ENCODE measurements at places on chromosomes 4 and X.
A peak's percentile ranks its signal among the peaks of the same experiment; 100 is the strongest.

DNA sequence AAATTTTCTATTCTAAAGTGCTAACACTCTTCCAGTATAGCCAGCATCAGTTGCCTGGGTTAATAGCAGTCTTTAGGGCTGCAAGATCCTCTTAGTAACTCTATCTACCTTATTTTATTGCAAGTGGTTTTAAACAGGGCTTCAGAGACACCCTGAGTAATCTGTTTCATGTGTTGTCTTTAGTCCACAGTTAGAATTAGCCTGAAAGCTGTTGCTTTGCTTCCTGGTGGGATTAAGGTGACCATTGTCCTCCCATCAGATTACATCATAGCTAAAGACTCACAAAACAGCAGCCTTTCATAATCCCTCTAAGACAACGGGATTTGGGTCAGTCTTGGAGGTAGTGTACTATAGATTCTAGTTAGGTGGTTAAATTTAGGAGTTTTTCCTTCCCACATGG, 7.5 kb downstream of the UCHL1 start:
- DNase-seq = no peak

DNA sequence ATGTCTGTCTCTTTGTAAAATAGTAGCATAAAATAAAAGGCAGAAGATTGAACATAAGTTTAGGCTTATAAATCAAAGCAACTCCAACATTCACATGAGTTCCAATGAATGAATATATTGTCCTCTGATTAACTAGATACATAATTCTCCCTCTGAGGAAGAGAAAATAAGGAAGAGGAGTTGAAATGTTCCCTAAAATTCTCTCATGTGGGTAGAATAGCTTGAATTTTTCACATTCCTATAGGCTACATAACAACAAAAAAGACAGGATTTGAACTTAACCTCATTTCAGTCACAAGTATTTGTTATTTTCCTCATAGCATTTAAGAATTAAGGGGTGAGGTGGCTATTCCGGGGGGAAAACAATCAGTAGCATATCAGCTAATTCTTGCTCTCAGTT, 462.4 kb upstream of the NDST4 start:
- DNase-seq = no peak

DNA sequence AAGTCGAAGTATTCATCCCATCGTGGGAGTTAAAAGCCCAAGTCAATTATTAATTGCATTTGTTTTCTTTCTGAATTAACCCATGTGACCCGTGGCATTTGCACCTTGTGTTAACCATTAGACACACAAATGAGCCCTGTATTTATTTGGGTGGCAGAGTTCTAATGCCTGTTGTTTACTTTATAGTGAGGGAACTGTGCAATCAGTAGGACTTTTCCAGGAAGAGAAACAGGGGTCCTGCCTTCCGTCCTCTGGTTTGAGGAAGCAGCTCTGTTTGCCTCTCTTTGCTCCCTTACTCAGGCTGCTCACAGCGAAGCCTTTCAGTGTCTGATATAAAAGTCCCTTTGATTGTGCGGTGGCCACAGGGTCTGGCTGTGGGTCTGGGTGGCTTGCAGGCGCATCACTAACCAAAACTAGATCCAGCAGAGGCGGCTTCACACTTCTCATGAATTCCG, 263.6 kb downstream of the PTTG2 start:
- no peak for DNase-seq

GRCh38 chrX:7215842-7216241, 67.9 kb upstream of the PUDP start:
- DNase-seq = no peak

- DNase-seq = no peak
Observed at GRCh38 chr4:46505131-46505530, 115.2 kb upstream of the GABRA2 start.

- DNase-seq = no peak
Observed at GRCh38 chr4:140472156-140472555, 25.9 kb downstream of the MGAT4D start.

- DNase-seq = no peak
Observed at GRCh38 chrX:119690921-119691716, 1.8 kb downstream of the SEPTIN6 start.

DNA sequence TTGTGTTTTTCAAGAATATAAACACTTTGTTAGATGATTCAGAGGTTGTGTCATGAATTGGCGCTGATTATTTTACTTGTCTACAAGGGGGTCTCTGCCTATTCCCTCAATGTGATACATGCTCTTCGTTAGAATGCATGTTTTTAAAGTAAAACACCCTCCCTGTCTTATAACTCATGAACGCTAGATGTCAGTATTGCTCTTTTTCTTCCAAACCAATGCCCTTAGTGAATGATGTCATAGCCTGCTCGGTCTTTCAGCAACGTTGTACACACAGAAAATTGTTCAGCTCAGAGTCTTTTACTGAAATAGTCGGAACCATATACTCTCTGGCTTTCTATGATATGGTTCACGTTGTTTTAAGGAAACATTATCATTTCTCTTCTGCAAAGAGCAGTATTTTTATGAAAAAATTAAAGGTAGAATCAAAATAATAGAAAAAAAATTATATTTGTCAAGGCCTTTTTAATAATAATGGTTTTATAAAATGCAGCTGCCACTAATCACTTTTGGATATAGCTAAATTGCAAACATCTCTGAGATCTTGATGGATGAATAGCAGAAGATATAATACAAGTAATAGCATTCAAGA, 292.9 kb downstream of the TLL1 start:
- DNase-seq = peak; percentile 70

DNA sequence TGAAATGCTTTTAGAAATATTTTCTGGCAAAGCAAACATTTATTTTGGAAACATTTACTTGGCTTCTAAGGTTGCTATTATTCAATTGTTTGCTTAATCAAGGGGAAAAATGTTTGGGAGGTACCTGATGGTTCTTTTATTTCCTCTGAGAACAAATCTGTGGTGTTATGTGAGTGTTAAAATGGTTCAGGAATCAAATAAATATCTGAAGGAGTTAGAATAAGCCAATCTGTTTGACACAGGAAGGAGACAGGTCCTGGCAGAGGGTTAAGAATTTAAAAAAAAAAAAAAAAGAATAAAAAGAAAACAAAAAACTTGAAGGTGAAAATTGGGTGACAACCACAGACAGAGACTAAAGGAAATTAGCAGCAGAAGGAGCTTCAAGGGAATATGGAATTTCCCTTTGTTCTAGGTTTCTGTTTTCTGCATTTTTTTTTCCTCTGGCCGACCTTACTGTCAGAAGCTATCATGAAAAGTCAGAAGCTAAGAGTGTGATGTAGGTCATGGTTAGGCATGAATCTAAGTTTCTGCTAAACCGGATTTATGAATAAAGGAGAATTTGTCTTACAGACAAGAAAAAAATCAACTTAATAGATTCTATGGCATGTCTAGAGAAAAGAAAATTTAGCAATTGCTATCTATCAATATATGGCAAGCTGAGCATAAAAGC, 78.6 kb upstream of the PNPLA4 start:
- DNase-seq = no peak

DNA sequence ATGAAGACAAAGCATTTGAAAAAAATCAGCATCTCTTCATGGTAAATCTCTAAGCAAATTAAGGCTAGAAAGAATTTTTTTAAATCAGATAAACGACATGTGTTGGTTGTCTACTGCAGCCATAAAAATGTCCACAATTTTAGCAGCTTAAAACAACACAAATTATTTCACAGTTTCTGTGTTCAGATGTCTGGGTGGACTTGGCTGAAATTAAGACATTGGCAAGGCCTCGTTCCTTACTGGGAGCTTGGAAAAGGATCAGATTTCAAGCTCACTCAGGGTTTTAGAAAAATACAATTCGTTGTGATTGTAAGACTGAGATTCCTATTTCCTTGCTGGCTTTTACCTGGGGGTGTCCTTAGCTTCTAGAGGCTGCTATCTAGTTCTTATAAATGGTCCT, 1470.6 kb downstream of the PCDH19 start:
- DNase-seq = no peak

- DNase-seq = no peak
Observed at GRCh38 chrX:115324194-115324593, 34.7 kb downstream of the LUZP4 start.

- no peak for DNase-seq
Observed at GRCh38 chrX:23656091-23656490, 11.2 kb upstream of the PRDX4 start.

DNA sequence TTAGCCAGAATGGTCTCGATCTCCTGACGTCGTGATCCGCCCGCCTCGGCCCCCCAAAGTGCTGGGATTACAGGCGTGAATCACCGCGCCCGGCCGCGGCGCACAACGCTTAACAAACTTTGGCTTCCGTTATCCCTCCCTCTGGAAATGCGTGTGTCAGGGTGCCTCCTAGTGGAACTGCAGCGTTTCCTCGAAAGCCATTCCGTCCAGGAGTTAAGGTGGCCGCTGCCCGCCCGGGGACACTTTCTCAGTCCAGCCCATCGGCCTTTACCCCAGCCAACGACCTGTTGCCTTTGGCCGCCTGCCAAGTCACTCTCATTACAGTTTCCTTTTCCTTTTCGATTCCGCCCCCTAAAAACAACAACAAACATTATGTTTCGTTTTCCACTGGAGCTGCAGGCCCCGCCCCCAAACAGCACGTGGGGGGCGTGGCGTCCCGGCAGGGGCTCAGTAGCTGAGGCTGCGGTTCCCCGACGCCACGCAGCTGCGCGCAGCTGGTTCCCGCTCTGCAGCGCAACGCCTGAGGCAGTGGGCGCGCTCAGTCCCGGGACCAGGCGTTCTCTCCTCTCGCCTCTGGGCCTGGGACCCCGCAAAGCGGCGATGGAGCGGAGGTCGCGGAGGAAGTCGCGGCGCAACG, at the start of gene HERC5:
Gene HERC5 (plus strand): TSS at position 450 of the 637 bp plus-strand sequence. CDS start 151 bp downstream, at position 601.
- DNase-seq = peak; percentile 86

DNA sequence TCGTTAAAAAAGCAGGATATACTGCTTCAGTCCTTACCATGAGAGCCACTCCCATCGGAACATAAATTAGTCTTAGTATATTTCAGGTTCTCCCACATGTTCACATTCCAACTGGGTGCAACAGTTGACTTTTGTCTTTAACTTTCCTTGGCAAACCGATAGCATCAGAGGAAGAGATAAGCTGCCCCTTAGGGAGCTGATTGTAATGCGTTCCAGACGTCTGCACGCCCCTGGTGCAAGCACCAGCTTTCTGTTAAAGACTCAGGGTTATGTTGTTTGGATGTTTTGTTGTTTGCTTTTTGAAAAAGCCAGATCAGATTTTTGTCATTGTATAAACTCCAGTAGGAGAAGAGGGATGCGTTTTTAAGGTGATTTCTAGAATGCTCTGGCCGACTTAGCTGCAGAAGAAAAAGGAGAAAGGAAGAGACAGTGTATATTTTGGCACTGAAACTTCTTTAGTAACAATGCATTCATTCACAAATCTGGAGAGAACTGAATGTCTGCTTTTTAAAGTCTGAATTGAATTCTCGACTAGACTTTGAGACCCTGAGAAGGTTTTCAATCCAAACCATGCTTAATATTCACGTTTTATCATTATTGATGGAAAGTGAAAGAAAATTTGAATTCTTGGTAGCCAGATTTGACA, 160.9 kb downstream of the CBR4 start:
- DNase-seq = no peak

DNA sequence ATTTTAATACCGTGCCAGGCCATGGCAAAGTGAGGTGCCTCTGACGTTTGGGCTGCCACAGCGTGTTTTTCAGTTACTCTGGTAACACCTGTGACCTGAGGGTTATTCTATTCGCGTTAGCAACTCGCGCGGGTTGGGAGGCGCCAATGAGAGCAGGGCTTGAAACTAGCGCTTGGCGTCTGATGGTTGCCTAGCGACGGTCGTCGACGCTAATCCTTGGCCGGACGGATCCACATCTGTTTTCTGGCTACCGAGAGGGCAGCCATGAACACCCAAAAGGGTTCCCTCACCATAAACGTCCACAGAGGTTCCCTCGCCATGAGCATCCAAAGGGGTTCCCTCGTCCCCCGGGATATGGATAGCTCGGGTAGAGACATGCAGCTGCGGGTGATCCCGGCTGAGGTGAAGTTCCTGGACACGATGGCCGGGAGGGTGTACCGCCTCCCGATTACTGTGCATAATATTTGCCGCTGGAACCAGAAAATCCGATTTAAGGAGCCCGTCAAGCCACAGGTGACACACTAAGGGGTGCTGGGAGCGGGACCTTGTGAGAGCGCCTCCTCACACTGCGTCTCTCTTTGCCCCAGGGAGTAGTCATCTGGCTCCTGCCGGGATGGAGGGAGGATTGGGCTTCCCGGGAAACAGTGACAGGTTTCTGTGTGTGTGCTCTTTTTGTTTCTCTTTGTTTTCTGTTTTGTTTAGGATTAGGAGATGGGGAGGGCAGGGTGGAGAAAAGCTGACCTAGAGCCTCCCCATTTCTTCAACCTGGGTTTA, at the start of gene CFAP47:
Gene CFAP47 (plus strand): TSS at position 199 of the 774 bp plus-strand sequence. CDS start 66 bp downstream, at position 265.
- DNase-seq = peak; percentile 10

DNA sequence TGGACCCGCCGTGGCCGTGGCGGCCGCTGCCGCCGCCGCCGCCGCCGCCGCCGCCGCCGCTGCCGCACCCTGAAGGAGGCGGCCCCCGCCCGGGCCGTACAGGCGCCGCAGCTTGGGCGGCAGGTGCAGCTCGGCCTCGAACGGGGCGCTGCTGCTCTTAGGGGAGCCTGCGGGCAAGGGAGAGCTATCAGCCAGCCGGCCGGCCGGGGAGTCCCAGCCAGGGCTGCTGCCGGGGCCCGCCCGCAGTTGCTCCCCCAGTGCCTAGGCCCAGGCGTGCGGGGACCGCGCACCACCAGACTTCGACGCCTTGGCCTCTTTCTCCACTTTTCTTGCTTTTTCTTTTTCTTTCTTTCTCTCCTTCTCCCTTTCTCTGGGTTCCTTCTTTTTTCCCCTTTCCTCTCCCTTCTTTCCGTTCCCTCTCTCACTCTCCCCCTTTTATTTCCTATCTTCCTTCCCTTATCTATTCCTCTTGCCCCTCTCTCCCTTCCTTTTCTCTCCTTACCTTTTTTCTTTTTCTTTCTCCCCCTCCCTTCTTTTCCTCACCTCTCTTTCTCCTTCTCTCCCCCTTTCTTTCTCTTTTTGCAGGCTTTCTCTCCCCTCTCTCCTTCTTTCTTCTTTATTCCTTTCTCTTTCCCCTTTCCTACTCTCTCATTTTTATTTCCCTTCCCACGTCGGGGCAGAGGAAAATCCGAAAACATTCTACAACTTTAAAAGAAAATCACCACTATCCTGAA, 2.0 kb downstream of the ARX start:
- DNase-seq = no peak

DNA sequence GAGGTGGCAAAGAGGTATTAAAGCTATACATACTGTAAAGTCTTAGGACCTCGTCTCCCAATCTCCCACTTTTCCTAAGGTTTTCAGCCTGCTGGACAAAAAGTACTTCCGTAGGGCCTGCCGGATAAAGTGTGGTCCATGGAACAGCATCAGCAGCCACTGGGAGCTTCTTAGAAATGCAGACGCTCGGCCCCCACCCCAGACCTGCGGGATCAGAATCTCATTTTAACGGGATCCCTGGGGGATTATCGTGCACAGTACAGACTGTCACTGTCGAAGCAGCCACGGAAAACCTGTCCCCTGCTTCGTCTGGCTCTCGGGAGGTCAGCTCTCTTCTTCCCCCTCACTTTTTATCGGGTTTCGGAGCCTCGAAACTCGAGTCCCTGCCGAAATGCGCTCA, 802 bp downstream of the ADGRG2 start:
- DNase-seq = no peak

DNA sequence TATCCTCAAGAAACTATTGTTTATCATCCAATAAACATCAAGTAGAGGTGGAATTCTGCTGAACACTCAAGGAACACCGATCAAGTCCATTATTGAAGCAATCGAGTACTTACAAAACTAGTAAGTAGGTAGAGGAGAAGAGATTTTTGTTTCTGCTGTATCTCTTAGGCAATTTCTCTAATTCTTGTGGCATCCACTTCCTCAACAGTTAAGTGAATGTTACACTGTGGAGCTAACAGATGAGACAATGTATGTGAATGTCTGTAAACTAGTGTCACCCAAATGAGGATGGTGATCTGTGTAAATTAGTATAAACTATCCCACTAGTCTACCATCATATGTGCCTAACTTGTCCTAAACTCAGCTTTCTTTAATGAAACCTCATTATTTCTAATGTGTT, 261.6 kb downstream of the ARHGAP24 start:
- DNase-seq = no peak
